Erythroblast (primary cell): ENCODE measurements at places on chromosomes 3 and 15.

DNA sequence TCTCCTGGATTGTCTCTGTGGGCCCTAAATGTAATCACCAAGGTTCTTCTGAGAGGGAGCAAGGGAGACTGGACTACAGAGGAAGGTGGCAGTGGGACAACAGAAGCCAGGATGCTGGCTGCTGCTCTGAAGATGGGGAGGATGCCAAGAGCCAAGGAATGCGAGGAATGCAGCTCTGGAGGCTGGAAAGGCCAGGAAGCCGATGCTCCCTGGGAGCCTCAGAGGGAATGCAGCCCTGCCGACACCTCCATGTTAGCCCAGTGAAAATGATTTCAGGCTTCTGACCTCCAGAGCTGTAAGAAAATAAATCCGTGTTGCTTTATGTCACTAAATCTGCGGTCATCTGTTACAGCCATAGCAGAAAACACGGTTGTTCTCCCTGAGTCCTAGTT is 44.1 kb downstream of the UMPS start:
- DNase-seq = no peak

- DNase-seq = no peak
Measured at GRCh38 chr15:27220199-27220598, 249.2 kb downstream of the GABRG3 start.

- no peak for DNase-seq
Measured at GRCh38 chr3:37537914-37538691, 323.6 kb upstream of the CTDSPL start.

DNA sequence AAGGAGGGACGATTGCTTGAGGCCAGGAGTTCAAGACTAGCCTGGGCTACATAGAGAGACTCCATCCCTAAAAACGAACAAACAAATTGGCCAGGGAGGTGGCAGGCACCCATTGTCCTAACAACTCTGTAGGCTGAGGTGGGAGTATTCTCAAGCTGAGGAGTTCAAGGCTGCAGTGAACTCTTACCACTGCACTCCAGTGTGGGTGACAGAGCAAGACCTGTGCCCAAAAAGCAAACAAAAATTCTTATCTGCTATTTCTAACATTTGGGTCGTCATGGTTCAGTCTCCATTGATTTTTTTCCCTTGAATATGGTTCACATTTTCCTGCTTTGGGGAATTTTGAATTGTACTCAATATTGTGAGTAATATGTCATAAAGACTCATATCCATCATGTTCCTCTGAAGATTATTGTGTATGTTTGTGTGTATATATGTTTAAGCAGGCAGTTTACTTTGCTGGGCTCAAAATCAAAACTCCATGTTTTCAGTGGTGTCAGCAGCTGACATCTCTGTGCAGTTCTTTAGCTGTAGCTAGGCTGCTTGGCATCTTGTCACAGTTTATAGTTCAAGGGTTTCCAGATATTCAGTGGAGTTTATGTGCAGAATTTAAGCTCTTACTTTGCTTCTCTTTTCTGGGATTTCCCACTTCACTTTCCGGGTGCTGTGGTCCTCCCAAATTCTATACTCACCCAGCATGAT is 33.2 kb downstream of the IFT122 start:
- DNase-seq = no peak

GRCh38 chr3:138457863-138458735 is 23.7 kb downstream of the ESYT3 start:
- DNase-seq = no peak
